ENCODE measurements at places on chromosomes 3 and 15.

DNA sequence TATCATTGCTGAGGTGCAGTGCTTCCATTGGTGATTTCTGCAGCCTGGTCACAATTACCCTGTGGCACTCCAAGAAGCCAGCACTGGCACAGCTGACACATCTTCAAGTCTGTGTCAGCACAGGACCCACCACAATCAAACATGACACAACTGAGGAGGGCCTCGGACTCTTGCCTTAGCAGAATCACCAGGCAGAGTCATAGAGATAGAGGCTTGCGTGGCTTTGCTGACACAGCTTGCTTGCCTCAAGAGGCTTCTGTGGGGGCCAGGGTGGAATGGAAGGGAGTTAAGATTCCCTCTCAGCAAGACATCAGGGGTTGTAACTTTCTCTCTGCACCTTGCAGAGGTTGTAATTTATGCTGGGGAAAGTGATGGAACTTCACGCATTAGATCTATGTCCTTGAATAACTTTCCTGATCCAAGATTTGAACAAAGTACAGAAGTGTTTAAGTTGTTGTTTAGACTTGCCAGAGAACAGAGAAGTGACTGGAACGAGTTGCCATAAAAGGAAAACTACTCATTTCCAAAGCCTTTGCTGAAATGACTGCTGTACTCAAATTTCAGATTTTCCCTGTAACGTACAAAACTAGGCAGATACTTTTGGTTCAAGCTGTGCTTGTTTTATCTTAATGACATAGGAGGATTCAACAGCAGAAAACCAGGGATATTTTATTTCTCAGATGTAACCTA, 170.7 kb downstream of the DIPK2A start:
- DNase-seq: no peak

GRCh38 chr3:52394751-52395502, 50.0 kb downstream of the SEMA3G start:
- DNase-seq: no peak

- DNase-seq: no peak
Measured at GRCh38 chr3:81968658-81969057, 207.2 kb upstream of the GBE1 start.

- DNase-seq: no peak
Measured at GRCh38 chr3:41882956-41883355, 78.9 kb downstream of the ULK4 start.

GRCh38 chr3:178802993-178803693, 266.9 kb downstream of the KCNMB2 start:
- no peak for DNase-seq

DNA sequence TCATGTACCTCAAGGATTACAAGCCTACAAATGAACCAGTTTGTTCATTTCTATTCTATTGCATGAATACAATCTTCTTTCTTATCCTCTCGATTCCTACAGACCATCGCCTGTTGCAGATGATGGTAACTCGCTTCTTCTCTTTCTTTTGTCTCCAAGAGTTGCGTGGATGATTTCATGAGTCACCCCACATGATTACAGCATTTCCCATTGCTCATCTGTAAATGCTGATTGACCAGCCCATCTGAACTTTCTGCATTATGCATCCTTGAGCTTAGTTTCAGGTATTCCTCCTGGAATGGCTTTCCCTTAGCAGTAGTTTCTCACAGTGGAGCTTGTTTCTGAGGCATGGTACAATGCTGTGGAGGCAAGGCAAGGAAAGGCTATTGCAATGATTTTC, 109.6 kb upstream of the TOPAZ1 start:
- no peak for DNase-seq
